ENCODE measurements at places on chromosomes 3 and 15.

DNA sequence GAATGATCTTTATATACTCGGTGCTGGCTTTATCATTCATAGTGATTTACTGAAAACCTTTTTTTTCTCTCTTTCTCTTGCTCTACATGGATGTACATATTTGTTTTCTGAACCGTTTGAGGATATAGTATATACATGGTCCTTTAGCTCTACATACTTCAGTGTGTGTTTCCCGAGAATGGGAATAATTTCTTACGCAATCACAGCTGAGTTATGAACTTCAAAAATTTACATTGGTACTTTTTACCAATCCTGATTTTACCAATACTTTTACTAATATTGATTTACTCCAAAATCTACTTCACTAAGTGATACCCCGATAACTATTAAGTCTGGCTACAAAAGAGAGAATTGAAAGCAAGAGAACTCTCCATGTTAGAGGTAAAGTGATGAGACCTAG is 294.3 kb upstream of the ICE2 start:
- DNase-seq: no peak

DNA sequence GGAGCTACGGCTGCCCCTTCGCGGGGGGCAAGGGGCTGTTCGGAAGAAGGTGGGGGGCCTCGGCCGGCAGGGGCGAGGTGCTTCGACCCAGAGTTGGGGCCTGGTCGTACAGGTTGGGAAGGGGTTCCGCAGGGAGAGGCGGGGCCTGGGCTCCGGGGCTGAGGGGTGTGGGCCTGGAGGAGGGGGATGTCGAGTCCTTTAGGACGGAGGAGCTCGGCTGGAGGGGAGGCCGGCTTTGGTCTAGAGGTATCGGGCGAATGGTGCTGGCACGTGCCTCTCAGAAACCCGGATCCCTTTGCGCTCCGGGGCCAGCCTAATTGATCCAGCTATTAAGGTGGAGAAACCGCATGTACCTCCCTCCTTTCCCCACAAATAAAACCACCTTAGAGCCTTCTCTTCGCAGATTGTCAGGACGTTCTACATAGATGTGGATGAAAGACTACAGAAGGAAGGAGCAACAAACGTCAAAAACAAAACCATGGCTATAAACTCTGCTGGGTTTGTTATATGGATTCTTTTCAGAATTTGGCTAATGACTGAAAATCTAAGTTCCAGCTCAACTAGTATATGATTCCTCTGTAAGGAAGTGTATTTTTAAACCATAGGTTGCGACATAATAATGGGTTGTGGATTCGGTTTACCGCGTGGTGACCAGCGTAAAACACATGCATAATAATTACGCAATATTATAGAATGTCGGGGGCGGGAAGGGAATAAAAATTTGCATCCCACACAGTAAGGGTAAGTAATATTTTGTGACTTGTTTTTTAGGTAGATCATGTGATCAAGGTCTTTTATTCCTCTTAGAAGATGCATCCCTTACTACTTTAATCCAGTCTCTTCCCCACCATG is 644 bp upstream of the NGLY1 start:
- no peak for DNase-seq

DNA sequence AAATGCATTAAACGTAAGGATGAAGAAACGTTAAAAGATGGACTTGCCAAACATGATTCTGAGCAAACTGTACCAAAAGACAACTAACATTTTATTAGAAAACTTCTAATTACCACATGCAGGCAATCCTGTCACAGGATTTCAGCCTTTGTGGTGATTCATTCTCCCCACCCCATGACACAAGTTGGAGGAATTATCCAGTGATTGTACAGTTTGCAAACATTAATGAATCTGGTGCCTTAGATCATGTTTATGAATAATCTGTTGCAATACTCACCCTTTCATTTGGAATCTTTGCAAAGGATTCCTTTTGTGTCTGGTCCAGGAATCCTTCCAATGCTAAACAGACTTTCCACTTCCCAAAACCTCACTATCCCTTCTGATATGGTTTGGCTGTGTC is 23.3 kb upstream of the ERC2 start:
- no peak for DNase-seq

GRCh38 chr3:189589179-189589569 is 42.0 kb upstream of the TP63 start:
- no peak for DNase-seq

DNA sequence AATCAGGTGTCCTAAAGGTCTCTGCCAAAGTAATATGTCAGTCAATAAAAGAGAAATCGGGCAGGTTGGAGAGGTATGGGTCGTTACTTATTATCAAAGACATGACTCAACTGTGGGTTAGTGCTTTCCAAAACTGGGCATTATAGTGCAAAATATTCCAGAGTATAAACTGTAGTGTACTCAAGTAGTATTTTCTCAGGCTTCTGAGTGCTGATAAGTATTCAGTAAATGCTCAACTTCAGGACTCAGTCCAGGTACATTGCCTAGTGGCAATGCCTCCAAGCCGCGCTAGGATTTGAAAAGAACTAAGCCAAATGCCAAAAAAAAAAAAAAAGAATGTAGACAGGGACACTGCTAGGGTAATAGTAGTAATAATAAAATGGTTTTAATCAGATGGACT is 233.2 kb downstream of the CPNE4 start:
- no peak for DNase-seq
